GM13976 (cell line): ENCODE measurements at places on chromosomes 7 and 10.

DNA sequence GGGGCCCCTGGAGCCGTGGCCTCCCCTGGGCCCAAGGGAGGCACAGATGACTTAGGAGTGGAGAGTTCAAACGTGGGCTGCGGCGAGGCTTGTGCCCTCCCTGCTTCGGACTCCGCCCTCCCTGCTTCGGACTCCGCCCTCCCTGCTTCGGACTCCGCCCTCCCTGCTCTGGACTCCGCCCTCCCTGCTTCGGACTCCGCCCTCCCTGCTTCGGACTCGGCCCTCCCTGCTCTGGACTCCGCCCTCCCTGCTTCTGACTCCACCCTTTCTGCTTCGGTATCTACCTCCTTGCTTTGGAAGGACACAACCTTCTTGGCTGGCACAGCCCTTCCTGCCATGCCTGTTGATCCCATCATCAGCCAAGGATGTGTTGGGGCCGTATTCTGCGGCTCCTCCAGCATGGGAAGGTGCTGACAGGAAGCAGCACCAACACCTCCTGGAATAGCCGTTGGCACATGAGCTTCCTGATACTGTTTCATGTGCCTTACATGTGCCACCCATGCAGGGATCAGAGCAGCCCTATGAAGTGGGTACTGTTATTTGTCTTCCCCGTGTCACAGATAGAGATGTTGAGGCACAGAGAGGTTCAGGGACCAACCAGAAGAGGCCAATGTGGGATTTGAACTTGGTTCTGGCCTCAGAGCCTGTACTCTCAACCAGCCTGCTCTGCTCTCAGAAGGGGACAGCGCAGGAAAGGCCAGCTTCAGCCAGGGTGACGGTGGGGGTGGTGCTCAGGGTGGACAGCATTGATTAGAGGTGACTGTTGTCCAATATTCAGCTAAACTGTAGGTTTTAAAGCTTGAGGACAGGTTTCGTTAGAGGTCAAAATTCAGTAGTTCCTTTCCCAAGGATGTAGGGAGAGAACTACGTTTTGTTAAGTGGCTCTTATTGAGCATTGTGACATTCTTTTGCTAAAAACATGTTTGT is 114.5 kb downstream of the NKX6-2 start:
- no peak for DNase-seq

DNA sequence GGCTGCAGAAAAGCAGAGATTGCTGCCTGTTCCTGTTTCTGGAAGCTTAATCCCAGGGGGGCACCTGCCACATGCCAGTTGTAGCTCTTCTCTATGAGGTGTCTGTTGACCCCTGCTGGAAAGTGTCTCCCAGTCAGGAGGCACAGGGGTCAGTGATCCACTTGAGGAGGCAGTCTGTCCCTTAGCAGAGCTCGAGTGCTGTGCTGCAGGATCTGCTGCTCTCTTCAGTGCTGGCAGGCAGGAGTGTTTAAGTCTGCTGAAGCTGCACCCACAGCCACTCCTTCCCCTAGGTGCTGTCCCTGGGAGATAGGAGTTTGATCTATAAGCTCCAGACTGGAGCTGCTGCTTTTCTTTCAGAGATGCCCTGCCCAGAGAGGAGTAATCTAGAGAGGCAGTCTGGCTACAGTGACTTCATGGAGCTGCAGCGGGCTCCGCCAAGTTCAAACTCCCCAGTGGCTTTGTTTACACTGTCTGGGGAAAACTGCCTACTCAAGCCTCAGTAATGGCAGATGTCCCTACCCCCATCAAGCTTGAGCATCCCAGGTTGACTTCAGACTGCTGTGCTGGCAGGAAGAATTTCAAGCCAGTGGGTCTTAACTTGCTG is 57.6 kb upstream of the CROT start:
- DNase-seq = no peak

DNA sequence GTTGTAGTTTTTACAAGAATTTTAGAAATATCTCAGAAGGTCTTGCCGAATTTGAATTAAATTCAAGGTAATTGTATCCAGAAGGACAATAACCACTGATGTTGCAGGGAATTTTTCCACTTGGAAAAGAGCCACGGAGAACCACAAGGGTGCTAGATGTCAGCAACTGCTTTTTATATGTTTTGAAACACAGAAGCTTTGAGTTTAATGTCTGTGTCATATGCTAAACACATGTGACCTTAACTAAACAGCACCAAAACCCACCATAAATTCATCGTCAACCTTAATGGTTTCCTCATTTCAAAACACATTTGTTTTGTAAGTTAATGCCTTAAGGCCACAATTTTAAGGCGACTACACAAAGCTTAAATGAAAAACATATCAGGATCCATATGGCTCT is 106.9 kb downstream of the COL28A1 start:
- DNase-seq = no peak

DNA sequence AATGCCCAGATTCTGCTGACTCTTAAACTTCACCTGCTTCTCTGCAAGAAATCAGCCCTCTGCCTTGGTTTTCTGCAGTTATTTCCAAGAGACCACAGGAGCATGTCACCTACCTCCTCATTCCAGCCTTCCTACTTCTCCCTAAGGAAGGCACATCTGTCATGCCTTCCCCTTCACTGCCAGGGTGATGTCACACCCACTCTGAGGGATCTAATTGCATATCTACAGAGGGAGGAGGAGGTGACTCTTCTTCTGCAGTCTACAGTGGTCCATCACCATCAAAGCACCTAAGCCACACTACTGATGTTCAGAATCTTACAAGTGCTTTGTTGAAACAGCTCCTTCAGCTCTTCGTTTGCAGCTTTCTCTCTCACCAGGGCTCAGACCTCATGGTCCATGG is 275.5 kb downstream of the FGFR2 start:
- DNase-seq = no peak

DNA sequence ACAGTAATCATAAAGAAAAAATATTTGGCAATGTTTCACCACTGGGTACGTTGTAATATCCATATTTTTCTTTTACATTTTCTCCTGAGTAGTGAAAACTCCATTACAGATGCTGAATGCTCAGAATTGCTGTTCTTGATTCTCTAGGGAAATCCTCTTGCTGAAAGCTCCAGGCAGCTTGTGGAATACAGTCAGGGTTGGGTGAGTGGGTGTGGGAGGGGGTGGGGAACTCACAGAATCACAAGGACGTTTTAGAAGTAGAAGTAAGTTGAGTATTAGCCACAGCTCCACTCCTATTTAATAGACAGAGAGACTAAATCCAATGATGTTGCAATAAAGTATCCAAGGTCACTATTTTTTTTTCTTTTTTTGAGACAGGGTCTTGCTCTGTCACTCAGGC is 1270.9 kb downstream of the TYW1 start:
- DNase-seq = no peak

DNA sequence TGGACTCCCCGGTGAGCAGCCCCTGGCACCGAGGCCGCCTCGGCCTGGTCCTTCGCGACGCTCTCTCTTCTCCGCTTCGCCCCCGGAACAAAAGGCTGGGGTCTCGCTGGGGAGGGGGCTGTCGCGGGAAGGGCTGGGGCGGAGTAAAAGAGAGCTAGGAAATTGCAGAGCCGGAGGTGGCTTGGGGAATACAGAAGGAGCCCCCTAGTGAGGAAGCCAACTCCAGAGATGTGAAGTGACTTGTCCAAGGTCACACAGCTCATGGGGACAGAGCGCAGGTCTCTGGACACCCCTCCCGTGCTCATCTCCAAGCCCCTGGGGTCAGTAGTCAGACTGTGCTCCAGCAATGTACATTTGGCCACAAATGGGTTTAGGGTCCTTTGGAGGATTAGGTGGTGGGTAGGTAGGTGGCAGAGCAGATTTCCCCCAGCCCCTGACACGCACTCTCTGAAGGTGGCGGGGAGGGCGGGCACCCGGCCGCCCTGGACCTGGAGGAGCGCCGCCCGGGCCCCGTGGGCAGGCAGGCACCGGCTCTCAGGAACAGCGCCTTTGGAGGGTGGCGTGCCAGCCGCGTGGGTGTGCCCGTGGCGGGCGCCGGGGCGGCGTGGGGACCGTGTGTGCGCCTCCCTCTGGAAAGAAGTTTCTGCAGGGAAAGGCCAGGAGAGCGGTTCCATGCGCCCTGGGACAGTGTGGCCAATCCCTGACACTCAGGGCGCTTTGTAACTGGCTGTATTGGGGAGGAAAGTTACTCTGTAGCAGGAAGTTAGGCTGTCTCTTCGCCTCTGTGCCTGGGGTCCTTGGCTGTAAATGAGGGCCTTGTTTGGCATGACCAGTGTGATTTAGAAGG is 910 bp downstream of the WIPF3 start:
- DNase-seq = peak; percentile 20
